Globus pallidus (tissue), 1 donor: ENCODE measurements at places on chromosomes 12 and 14.

DNA sequence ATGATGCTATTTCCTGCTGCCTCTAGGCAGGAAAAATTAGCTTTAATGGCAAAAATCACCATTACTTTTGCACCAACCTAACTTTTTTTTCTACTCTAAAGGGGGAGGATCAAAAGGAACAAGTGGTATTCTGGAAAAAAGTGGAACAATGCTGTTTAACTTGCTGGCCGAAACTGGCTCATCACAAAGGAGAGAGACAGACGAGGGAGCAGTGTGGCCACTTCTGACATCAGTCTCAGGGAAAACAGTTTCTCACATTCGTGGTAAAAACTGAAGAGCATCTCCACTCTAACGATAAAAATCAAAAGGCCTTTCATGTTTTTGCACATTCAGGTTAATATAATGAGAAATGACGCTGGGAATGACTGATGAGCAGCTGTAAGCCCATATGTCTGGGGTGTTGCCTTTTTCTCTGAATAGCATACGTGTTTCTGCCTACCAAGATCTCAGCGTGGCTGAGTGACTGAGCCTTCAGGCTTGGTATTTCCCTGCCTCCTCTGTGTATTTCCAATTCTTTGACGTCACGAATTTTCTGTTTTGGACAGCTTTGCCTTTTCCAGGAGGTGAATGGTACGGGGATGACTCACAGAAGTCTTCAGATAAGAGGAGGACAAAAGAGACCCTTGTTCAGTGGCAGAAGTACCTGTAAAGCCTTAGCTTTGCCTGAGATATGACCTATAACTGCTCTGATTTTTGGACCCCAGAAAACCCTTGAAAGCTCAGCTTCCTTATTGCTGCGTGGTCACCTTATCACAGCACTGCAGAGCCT is 358.8 kb downstream of the GLT1D1 start:
- DNase-seq = no peak

DNA sequence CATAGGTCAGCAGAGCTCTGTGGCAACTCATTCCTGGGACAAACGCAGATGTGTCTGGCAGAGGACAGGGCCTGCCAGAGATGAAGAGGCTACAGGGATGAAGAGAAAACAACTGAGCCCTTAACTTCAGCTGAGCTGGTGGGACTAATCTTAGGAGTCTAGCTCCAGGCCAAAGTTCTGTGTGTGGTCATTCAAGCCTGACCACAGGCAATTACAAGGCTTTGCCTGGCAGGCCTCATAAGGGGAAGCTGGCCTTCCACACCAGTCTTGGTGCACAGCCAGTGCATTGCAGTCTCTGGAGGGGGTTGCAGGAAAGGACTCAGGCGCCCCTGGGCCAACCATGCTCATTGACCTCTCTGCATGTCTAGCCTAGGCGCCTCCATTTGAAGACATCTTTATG is 127.6 kb upstream of the DAAM1 start:
- DNase-seq = peak; percentile 5

DNA sequence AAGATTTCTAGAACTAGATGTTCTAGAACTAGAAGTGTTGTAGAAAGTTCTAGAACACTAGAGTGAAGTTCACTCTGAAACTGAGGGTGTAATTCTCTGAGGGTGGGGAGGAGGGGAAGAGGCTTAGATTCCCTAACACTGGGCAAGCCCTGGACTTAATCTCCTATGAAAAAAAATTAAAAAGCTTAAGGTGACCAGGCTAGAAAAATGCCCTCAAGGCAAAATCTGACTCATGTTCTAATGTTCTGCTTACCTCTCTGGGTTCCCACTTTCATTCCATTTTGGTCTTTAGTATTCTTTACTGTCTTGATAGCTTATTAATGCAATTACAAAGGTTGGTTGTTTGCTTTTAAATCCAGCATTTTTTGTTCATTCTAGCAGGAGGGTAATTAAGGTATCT is 101.5 kb downstream of the KICS2 start:
- no peak for DNase-seq

DNA sequence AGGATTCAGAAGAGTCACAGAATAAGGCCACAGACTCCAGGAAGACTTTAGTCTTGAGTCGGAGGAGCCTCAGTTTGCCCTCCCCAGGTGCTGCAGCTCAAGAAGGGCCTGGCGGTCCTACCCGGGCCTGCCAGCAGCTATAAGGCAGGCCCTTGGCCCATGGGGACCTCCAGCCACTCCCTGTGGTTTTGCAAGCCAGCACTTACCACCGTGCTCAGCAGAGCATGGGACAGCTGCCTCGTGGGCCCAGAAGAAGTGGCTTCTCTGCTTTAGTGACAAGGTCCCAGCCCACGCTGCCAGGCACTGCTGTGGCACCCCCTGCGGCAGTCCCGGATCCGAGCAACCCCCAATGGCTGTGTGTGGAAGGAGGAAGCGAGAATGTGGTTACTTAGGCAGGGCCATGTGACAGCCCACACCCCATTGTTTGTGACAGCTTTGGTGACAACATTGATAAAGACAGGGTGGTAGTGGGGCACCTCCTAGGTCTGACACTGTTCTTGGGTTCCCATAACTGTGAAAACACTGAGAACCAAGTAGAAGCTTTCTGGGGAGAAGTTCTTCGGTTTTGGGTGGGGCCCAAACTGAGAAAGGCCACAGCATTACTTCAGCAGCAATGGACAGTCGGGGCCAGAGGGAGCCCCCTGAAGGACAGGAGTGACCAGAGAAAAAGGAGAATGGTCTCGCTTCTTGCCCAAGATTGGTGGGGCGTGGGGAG is at the start of gene SELPLG:
SELPLG (minus strand) TSS at position 361 of the 715 bp plus-strand sequence. CDS start 9,587 bp downstream, outside the sequence.
- DNase-seq = peak; percentile 57

DNA sequence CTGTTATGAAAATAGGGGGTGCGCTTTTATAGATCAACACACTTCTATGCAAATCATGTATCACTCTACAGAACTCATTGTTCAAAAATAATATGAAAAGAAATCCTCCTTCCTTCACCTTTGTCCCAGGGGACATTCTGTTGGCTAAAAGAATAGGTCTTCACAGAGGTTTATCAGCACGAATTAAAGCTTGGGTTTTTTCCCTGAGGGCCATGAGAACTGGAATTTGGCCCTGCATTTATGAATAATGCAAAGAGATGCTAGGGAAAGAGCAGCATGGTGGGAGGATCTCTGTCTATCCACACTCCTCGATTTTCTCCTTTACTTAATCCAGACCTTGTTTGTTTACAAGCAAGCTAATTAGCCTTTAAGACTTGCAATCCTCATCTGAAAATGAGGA is 16.2 kb upstream of the CRADD start:
- no peak for DNase-seq

DNA sequence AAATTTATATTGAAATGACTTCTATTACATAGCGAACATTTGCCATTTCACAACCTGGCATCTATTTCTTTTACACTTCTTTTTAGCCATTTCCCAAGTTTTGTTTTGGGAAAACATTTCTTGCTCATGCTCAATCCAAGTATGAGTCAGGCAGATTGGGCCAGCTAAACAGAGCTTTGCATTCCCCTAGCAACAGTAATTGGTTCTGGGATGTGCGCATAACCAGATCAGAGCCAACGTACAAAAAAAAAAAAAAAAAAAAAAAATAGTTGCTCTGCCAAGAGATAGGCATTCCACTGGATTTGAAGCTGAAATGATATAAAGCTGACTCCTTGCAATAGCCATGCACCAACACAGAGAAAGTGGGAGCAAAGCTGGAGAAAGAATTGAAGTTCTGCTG is 37.5 kb downstream of the PLCZ1 start:
- DNase-seq = no peak
